ENCODE measurements at places on chromosomes 4 and X.

- DNase-seq = no peak
These were observed 289.2 kb downstream of the IL1RAPL1 start for GRCh38 chrX:28876408-28876807.

- DNase-seq = no peak
These were observed 239.2 kb downstream of the ANTXR2 start for GRCh38 chr4:79833857-79834256.

DNA sequence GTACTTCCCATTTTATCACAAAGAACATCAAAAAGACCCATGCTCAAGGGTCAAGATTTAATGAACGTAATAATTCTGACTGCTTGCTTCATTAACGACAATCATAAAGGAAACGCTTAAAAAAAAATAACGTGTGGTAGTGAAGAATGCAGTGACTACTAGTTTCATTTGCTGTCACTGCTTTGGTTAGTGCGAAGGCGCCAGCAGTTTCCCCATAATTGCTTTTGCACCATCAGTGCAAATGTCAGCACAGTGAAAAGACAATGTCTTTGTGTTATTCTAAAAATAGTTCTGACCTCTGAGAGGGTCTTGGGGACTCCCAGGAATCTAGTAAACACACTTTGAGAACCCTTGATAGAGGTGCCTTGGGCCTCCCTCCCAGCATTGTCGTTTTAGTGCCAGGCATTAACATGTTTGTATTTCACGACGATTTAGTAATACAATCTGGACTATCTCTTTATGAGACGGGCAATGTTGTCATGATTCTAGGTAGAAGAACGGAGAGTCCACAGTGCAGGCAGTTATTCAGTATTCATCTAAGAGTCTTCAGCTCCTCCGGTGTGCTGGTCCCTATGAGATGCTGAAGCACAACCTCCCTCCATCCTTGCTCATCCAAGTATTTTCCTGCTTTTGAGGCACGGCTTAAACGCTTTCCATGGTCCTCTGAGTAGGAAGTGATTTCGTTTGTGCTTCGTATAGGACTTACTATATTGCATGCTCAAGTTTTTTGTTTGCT lies 71.0 kb downstream of the AFF1 start:
- no peak for DNase-seq

- DNase-seq = no peak
These were observed 303.5 kb downstream of the SPRY1 start for GRCh38 chr4:123699880-123700771.

GRCh38 chrX:119607018-119607389 lies 780 bp upstream of the NKRF start:
- DNase-seq = no peak

DNA sequence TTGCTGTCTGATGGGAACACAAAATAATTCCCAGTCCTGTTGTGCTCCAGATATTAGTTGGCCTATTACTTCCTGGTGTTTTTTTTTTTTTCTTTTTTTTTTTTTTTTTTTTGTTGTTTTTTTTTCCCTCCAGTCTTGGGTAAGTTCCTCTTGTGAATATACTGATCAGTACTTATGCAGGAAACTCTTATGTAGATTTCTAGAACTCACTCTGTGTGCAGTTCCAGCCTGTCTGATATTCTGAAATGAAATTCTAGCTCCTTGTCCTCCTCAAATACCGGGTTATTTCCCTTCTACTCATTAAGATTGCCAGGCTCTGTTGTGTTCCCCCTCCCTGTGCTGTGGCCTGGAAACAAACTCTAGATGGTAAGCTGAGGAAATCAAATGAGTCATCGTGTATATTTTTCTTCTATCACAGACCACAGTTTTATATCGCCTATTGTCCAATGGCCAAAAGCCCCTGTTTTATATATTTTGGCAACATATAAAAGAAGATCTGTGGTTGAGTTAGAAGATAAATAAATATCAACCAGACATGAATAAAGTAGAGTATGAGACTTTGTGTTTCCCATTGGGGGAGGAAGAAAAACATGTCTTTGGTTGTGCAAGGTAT lies 124.3 kb upstream of the UGT8 start:
- DNase-seq = no peak

GRCh38 chr4:96983830-96984229 lies 1143.9 kb downstream of the PDHA2 start:
- DNase-seq = no peak

- DNase-seq = no peak
These were observed 98.4 kb downstream of the AREG start for GRCh38 chr4:74543231-74543781.

GRCh38 chrX:13511944-13512330 lies 57.5 kb upstream of the EGFL6 start:
- no peak for DNase-seq

- no peak for DNase-seq
These were observed 8.7 kb upstream of the ITGB1BP2 start for GRCh38 chrX:71292669-71293365.

DNA sequence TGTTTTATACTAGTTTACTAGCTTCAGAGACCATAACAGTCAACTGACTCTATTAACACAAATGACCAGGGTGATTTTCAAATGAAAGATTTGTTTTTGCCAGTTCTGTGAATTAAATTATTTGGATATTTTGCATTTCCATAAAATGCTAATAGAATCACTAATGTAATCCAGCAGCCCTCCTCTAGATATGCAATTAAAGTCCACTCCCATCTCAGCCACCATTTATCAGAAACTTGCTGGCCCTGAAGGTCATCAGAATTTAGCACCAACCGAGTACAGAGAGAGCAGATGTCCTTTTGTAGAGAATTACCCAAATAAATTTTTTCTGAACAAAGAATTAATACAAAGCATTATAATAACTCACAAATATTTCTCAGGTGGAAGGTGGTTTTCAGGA lies 531.1 kb upstream of the SLIT2 start:
- DNase-seq = no peak

- no peak for DNase-seq
These were observed 94.5 kb downstream of the CASK start for GRCh38 chrX:41828826-41829225.

GRCh38 chr4:54063737-54064316 lies 578 bp downstream of the CHIC2 start:
- no peak for DNase-seq

DNA sequence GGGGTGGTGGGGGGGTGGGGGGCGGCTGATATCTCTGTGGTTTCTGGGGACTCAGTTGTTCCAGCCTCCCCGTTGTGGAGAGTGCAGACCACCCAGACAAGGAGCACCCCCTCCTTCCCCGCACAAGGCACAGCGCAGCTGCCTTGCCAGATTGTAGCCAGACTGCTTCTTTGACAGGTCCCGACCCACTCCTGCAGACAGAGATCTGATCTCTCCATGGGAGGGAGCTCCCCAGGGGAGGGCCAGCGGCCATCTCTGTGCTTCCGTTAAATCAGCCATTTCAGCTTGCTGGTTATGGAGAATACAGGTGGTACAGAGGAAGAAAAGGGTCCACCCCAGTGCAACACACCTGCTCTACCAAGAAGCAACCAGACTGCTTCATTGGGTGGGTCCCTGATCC lies 80.8 kb downstream of the FGF16 start:
- DNase-seq = no peak

DNA sequence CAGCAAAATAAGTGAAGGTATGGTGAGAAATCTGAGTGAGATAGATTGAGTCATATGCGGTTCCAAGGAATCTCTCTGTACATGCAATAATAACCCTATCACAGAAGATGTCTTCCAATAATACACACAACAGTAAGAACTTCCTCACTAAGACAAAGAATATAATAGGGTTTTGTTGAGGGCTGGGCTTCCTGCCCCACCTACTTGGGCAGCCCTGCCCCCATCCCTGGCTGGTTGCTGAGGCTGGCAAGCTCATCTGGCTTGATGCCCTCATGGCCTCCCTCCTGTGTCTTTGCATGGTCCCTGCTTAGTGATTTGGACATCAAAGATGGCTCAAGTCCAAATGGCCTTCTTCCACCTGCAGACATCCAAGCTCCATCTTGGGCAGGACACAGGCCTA lies 2.7 kb downstream of the GEMIN8 start:
- DNase-seq = no peak

GRCh38 chr4:131052646-131053045 lies 1956.7 kb downstream of the C4orf33 start:
- DNase-seq = no peak

GRCh38 chr4:153522802-153523094 lies 56.6 kb downstream of the TMEM131L start:
- no peak for DNase-seq

DNA sequence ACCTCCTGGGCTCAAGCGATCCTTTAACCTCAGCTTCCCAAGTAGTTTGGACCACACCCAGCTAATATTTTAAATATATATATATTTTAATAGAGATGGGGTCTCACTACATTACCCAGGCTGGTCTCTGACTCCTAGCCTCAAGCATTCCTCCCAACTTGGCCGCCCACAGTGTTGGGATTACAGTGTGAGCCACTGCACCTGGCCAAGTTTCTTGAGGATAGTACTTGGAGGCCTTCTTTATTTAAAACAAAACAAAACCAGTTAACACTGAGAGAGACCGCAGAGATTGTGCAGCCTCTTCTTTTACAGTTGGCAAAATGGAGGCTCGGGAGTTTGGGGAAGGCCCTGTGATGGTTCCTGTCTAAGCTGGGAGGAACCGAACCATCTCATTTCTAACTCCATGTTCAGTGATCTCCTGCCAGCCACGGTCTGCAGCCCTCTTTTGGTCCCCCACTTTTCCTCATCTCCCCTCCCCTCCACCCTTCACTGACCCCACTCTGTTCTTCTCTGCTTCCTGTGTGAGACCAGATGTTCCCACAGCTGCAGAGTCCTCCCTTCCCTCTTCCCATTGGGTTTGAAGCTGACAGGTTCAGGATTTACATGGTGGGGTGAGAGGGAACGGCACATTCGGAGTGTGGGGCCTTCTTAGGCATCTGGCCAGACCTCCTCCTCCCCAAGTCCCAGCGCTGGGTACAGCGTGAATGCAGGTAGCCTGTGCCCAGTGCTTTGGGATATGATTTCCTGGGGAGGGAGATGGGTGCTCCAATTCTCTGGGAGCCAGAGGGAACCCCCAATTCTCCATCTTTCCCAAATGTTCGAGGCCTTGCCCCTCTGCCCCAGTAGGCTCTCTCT lies 1.4 kb upstream of the SORCS2 start:
- DNase-seq = no peak

- no peak for DNase-seq
These were observed 133.3 kb upstream of the PJA1 start for GRCh38 chrX:69298466-69299140.

GRCh38 chrX:23736030-23736429 lies 7.0 kb downstream of the ACOT9 start:
- DNase-seq = peak; percentile 2

DNA sequence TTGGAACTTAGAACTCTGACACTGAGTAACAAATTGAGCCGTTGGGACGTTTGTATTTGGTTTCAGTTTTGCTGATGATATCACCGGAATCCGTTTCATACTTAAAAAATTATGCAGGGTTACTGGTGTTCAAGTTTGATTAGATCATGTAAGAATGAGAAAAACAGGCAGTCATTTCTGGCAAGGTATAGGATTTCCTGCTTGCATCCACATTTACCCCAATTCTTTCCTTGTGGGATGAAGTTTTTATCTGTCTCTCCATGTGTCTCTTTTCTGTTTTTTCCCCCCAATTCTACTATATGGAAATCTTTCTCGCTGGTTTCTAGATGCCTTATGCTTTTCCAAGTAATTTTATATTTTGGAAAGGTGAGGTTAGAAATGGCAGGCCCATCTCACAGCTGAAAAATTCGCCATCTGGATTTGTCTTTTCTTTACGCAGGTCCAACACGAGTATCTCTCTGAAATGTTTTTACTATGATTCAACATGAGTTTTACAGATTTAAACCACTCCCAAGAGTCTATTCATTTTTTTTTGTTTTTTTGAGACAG lies 197.9 kb downstream of the SHOX start:
- no peak for DNase-seq

- DNase-seq = no peak
These were observed 24.3 kb upstream of the GPR34 start for GRCh38 chrX:41664375-41664901.

DNA sequence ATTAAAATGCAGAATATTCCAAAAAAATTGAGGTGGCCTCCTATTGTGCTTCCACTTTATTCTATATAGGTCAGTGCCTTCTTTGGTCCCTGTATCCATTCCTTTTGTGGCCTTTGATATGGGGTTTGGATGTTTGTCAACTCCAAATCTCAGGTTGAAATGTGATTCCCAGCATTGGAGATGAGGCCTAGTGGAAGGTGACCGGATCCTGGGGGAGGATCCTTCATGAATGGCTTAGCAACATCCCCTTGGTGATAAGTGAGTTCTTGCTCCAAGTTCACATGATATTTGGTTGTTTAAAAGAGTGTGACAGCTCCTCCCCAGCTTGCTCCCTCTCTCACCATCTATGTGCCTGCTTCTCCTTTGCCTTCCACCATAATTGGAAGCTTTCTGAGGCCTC lies 380.6 kb downstream of the INPP4B start:
- no peak for DNase-seq

GRCh38 chr4:55079451-55080173 lies 45.8 kb downstream of the KDR start:
- DNase-seq = no peak

- no peak for DNase-seq
These were observed 53.8 kb upstream of the HGFAC start for GRCh38 chr4:3387943-3388361.

- no peak for DNase-seq
These were observed 159.3 kb downstream of the SH3KBP1 start for GRCh38 chrX:19727887-19728648.

- no peak for DNase-seq
These were observed 65.0 kb downstream of the INPP4B start for GRCh38 chr4:142781114-142781513.

GRCh38 chr4:83785891-83786290 lies 250.0 kb downstream of the GPAT3 start:
- DNase-seq = no peak

GRCh38 chr4:106762666-106763443 lies 273.3 kb downstream of the DKK2 start:
- DNase-seq = no peak

DNA sequence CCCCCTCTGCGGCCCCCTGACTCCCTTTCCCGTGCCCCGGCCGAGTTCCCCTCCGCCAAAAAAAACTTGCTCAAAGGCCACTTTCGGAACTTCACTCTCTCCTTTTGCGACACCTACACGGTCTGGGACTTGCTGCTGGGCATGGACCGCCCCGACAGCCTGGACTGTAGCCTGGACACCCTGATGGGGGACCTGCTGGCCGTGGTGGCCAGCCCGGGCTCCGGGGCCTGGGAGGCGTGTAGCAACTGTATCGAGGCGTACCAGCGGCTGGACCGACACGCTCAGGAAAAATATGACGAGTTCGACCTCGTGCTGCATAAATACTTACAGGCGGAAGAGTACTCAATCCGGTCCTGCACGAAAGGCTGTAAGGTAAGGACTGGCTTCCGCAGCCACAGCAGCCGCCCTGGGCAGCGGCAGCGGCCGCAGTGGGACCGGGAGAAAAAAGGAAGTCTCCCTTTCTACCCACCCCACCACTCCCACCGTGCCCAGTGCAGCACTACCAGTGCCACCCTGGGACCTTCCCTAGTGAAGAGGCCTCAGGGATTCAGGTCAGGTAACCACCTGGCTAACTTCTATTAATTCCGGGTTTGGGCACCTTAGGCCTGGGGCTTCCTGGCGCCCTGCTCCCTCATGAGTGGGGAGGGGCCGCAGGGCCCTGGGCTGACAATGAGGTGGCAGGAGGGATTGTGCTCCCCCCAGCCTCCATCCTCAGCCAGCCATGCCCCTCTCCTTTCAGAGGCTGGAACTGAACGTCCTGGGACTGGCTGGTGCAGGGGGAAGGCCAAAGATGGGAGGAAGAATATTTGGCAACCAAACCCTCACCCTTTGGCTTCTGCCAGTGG lies 1.9 kb downstream of the NALF2 start:
- no peak for DNase-seq

- DNase-seq = no peak
These were observed 75.7 kb upstream of the WDR1 start for GRCh38 chr4:10192331-10192730.

Measured in NCI-H1105 (cell line).